CD4-positive, alpha-beta T cell treated with Interferon alpha-2 for 1 hour (primary cell): ENCODE measurements at places on chromosomes 2 and 18.

- no peak for DNase-seq
Observed at GRCh38 chr18:46649071-46649862, 7.8 kb downstream of the LOXHD1 start.

GRCh38 chr18:25648716-25649260 is 296.8 kb upstream of the ZNF521 start:
- no peak for DNase-seq

- DNase-seq, result no peak
Observed at GRCh38 chr2:188403676-188404075, 112.0 kb downstream of the GULP1 start.

DNA sequence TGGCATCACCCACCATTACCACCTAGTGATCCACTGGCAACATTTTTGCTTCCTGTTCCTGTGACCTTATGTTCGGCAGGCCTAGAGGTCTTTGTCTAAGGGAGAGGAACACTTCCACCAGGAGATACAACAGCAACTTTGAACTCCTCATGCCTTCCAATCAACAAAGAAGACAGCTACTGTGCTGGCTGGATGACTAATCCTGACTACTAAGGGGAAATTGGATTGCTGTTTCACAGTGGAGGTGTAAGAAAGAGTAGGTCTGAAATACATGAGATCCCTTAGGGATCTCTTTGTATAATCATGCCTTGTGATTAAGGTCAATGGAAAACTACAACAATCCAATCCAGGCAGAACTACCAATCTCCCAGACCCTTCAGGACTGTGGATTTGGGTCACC is 45.2 kb downstream of the EIF2AK3 start:
- DNase-seq, result no peak

DNA sequence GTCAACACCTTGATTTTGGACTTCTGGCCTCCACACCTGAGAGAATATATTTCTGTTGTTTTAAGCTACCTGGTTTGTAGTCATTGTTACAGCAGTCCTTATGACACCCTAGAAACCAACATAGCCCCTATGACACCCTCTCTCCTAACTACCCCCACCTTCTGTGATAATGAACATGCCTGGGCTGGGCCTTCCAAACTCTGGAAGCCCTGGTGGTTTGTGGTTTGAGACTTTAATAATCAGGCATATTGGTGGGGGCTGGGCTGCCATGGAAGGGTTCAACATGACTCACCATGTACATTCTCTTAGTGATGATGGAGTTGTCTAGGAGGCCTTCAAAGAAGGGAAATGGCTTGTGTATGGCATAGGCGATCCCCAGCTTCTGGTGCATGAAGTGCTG is 3.3 kb downstream of the SP110 start:
- no peak for DNase-seq

- no peak for DNase-seq
Observed at GRCh38 chr2:188078534-188078933, 213.1 kb upstream of the GULP1 start.

- DNase-seq, result no peak
Observed at GRCh38 chr2:55301277-55301676, 32.2 kb upstream of the MTIF2 start.

GRCh38 chr2:71683070-71683469 is 229.7 kb downstream of the DYSF start:
- DNase-seq, result no peak

- no peak for DNase-seq
Observed at GRCh38 chr2:84815146-84815545, 65.7 kb downstream of the TRABD2A start.

DNA sequence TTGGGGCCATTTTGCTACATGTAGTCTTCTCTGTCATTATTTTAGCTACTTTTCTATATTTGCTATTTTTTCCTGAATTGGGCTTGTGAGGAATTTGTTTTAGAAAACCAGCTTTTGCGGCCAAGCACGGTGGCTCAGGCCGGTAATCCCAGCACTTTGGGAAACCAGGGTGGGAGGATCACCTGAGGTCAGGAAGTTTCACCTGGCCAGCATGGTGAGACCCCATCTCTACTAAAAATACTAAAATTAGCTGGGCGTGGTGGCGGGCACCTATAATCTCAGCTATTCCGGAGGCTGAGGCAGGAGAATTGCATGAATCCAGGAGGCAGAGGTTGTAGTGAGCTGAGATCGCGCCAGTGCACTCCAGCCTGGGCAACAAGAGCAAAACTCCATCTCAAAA is 4.7 kb downstream of the SEPTIN2 start:
- DNase-seq, result no peak

DNA sequence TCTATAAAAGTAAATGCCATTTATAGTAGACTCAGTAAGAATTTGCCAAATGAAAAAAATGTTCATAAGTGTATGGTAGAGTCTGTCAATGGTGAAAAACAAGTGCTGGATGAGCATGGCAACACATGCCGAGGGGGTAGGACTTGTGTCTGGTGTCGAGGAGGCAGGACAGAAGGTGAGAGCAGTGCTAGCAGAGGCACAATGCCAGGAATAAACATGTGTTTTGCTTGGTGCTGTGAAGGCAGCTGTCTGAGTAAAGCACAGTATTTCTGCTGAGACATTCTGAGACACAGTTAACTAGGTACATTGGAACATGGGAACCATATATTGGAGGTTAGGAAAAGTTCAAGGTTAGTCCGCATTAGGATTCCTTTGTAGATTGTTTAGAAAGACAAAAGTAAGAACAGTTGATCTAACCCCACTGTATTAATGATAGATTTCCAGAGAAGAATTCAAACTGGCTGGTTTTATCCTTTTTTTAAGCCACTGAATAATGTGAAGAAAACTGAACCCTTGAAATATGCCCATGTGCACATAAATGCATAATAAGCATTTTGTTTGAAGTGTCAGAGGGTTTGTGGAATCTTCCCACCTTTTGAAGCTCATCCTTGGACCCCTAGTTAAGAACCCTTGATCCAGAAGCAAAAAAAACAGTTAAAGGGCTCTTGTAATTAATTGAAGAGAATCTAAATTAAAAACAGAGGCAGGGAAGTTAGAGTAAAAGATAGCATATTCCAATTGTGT is 7.1 kb downstream of the RBM45 start:
- DNase-seq, result no peak

GRCh38 chr2:64153811-64154210 is 9.6 kb upstream of the PELI1 start:
- DNase-seq, result no peak

DNA sequence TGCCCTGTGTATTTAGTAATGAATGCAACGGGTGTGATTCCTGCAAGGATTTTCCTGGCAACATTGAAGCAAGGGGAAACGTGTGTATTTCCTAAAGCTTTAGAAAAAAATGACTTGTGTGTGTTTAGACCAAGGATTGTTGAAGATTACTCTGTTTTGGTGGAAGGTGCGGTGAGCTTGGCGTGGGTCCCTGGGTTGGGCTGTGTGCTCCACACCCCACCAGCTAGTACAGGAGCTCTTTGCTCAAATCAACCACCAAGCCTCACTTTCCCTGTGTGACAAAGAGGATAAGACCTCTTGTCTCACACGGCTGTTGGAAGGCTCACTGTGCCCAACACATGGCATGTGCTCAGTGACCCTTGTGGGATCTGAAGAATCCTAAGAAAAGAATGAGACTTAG is 21.4 kb upstream of the GREB1 start:
- no peak for DNase-seq

DNA sequence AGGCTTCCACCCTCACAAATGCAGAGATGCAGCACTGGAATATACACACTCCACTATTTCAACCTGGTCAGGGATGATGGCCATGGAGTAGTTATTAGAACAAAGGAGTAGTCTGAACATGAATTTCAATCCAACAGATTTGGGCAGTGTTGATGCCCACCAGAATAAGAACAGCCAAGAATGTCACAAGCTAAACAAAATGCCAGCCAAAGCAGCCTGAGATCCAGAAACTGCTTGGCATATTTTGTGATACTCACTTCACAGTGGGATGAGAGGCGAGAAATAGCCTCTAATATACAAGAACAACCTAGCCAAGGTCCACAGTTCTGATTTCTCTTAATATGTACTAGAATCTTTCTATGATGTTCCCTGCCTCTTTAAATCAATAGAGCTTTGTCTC is 58.6 kb upstream of the KLF7 start:
- DNase-seq, result no peak

GRCh38 chr2:100783987-100784386 is 36.0 kb upstream of the NPAS2 start:
- DNase-seq, result no peak

DNA sequence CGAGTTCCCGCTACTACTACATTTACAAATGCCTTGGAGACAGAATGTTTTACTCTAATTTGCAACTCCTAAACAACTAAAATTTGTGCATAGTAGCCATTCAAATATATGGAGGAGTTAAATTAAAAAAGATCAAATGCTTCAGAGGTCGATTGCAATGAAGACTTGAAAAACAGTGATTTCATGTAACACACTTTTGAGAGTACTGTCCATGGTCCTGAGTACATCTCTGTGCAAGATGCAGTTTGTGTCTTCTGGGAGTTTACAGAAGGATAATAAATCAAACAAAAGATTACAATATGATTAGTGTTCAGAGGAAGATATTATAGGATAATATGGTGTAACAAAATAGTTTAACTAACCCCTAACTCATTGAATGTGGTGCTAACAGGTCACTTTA is 894.7 kb downstream of the TMEM182 start:
- DNase-seq, result no peak

DNA sequence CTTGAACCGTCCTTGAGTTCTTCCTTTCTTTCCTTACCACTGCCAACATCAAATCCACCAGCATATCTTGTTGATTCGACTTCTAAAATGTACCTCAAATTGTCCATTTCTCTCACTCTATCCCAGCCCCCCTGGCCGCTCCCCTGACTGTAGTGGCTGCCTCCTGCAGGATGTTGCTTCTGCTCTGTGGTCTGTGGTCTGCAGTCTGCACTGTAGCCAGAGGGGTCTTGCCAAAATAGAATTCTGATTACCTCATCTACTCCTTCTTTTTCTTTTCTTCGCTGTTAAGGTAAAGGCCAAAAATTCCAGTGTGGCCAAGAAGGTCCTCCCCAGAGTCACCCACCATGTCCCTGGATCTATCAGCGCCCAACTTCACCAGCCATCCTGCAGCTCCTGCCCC is 79.5 kb upstream of the ALPP start:
- no peak for DNase-seq

GRCh38 chr18:74396171-74397169 is 60.6 kb downstream of the DIPK1C start:
- DNase-seq, result no peak

DNA sequence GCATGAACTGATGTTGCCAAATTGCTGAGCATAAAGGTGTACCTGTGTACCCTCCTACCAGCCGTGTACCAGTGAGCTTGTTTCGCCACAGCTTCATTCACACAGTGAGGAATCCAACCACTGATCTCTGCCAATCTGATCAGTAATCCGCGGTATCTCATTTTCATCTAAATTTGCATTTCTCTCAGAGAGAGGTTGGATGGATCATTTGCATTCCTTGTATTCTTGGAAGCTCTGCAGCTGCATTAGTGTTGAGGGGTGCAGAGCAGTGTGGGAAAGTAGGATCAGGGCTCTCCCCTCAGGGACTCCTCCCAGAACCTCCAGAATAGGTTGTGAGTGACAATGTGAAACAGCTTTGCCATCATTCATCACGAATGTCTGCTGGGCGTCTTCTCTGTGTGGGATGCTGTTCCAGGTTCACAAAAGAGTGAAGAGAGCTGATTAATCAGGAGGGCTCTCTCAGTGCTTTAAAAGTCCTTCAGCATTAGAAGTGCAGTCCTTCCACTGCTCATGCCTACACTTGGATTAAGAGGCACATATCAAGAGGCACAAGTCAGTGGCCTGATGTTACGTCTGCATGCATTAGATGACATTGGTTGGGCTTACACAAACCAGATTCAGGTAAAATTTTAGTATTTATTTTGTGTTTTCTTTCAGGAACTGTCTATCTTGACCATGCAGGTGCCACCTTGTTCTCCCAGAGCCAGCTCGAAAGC is 7.5 kb downstream of the MOCOS start:
- no peak for DNase-seq

- no peak for DNase-seq
Observed at GRCh38 chr2:221137385-221137784, 434.7 kb downstream of the EPHA4 start.

- DNase-seq, result no peak
Observed at GRCh38 chr2:101948625-101949155, 43.1 kb upstream of the IL1R2 start.

DNA sequence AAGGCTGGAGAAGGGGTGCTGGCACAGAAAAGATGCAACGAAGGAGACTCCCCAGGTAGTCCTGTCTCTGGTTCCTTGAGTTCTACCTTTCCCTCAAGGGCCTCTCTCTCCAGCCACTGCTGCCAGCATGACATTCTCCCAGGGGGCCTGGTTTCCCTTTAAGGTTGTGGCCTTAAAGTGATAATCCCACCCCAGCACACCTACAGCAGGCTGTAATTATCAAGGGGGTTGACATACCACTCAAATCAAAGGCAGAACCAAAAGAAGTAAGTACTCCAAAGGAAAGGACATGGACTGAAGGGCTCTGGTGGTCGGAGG is 127.4 kb upstream of the MSH6 start:
- DNase-seq, result no peak

DNA sequence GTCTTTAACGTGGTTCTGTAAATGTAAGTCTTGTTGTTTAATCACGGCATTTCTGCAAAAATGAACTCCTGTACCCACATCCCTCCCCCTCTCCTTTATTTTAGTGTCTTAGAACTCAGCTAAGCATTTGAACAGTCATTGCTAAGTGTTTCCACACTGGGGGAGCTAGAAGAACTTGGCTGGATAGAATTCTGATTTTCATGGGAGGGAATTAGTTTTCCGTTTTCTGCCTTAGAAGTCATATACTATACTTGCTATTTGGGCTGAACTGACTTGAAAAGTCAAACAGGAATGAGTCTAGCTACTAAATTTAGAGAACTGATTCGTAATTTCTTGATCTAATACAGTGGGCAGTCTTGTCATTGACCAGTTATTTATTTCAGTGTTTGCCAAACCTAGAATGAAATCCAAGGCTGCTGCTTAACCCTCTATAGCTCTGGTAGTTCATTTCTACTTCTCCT is 61.1 kb downstream of the FMNL2 start:
- DNase-seq, result no peak

DNA sequence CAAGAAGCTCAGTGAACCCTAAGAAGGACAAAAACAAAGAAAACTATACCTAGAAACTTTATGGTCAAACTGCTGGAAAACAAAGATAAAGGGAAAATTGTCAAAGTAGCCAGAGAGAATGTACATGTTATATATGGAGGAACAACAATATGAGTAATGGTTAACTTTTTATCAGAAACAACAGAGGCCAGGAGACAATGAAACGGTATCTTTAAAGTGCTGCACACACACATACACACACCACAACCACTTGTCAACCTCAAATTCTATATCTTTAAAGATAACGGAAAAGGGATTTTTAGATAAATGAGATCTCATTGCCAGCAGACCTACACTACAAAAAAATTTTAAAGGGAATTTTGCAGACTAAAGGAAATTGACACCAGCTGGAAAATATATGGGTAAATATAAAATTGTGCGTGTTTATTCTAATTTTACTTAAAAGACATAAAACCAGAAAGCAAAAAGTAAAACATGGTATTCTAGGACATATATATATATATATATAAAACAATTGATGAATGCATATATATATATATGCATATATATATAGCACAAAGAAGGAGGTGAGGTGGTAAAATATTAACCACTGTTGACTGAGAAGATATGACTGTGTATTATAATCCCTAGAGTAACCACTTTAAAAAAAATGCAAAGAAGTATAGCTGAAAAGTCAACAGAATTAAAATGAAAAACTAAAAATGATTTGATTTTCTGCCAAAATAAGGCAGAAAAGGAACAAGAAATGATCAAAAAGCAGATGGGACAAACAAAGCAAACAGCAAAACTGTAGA is 172.0 kb downstream of the SRBD1 start:
- DNase-seq, result no peak
